ENCODE measurements at places on chromosomes 12 and 14. TPM values are rescaled to one million over a fixed set of nuclear protein-coding genes. Genes with fewer than 3 reads are reported as not detected.

The SRRM4 gene
- 0.06 TPM for total RNA-seq

The GPR68 gene
- total RNA-seq = 1.7 TPM

The TPPP2 gene
- not detected for total RNA-seq

The RFLNA gene
- 0.76 TPM for total RNA-seq

The FAM181A gene
- total RNA-seq = not detected

The LTA4H gene
- 56.5 TPM for total RNA-seq

The SERPINA12 gene
- not detected for total RNA-seq

The MANSC4 gene
- not detected for total RNA-seq

The CLEC6A gene
- total RNA-seq = not detected

The TEX22 gene
- 3.3 TPM for total RNA-seq

The ACIN1 gene
- 150 TPM for total RNA-seq

The TSPAN19 gene
- total RNA-seq = 0.66 TPM

The REP15 gene
- total RNA-seq = 3.2 TPM

The SCN8A gene
- 1.4 TPM for total RNA-seq

The DENND5B gene
- total RNA-seq = 14.1 TPM

The TCL1B gene
- not detected for total RNA-seq

The HOXC5 gene
- 4.8 TPM for total RNA-seq

The NOS1 gene
- 6.5 TPM for total RNA-seq

The NCAPD2 gene
- 23.4 TPM for total RNA-seq

The PPP1R36 gene
- total RNA-seq = 2.7 TPM

The POTEM gene
- total RNA-seq = not detected

The ACOT4 gene
- total RNA-seq = 3.1 TPM

The PTGER2 gene
- 10.0 TPM for total RNA-seq

The CMA1 gene
- 2.1 TPM for total RNA-seq

The AGAP2 gene
- 3.7 TPM for total RNA-seq

The MYH6 gene
- 0.03 TPM for total RNA-seq

The FGF6 gene
- total RNA-seq = not detected

The MGAT4C gene
- total RNA-seq = 0.16 TPM

The MYO1A gene
- total RNA-seq = 0.25 TPM

The DCAF4 gene
- 23.1 TPM for total RNA-seq

The BHLHE41 gene
- 34.3 TPM for total RNA-seq

The PAX9 gene
- 0.19 TPM for total RNA-seq

The DLGAP5 gene
- 0.60 TPM for total RNA-seq

The KIF5A gene
- 1.3 TPM for total RNA-seq

The DPPA3 gene
- not detected for total RNA-seq

The ENDOU gene
- 0.91 TPM for total RNA-seq

The METTL25 gene
- 19.3 TPM for total RNA-seq

The MMP14 gene
- 108 TPM for total RNA-seq

The OR10G3 gene
- not detected for total RNA-seq

The TMEM132C gene
- total RNA-seq = 0.28 TPM

The SLC41A2 gene
- 27.6 TPM for total RNA-seq

The ASPG gene
- 2.5 TPM for total RNA-seq

The PRB3 gene
- total RNA-seq = not detected

Measured in kidney (tissue), 22 donors.